ENCODE measurements at places on chromosomes 3 and 15. TPM values are rescaled to one million over a fixed set of nuclear protein-coding genes. Genes with fewer than 3 reads are reported as not detected.

Gene SPTSSB
- total RNA-seq: 8.3 TPM

Gene PBRM1
- total RNA-seq: 157 TPM

Gene ISLR
- 41.0 TPM for total RNA-seq

Gene KLHL6
- 1.3 TPM for total RNA-seq

Gene IL17RB
- 14.2 TPM for total RNA-seq

Gene FSIP1
- 6.1 TPM for total RNA-seq

Gene QARS1
- total RNA-seq: 150 TPM

Gene FGF7
- total RNA-seq: 0.45 TPM

Gene KBTBD13
- total RNA-seq: not detected

Gene SIDT1
- 37.4 TPM for total RNA-seq

- DNase-seq: no peak
Measured at GRCh38 chr3:186821429-186822387, 15.4 kb upstream of the RFC4 start.

DNA sequence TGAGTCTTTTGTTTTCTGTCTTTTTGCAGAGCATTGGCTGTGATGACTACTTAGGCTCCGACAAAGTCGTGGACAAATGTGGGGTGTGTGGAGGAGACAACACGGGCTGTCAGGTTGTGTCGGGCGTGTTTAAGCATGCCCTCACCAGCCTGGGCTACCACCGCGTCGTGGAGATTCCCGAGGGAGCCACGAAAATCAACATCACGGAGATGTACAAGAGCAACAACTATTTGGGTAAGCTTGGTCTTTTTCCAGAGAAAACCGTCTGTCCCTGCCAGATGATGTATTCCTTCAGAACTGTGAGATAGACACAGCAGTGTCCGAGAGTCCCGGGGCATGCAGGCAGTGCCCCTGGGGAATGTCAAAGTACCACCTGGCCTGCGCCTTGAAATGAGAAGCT is 149.9 kb upstream of the NR2E3 start:
- no peak for DNase-seq

- no peak for DNase-seq
Measured at GRCh38 chr3:130014526-130014925, 40.0 kb downstream of the TRH start.

- DNase-seq: no peak
Measured at GRCh38 chr15:87733541-87733941, 523.0 kb downstream of the NTRK3 start.

- no peak for DNase-seq
Measured at GRCh38 chr15:58561321-58561720, 129.5 kb downstream of the LIPC start.

- DNase-seq: no peak
Measured at GRCh38 chr3:94226078-94226477, 163.2 kb downstream of the NSUN3 start.

DNA sequence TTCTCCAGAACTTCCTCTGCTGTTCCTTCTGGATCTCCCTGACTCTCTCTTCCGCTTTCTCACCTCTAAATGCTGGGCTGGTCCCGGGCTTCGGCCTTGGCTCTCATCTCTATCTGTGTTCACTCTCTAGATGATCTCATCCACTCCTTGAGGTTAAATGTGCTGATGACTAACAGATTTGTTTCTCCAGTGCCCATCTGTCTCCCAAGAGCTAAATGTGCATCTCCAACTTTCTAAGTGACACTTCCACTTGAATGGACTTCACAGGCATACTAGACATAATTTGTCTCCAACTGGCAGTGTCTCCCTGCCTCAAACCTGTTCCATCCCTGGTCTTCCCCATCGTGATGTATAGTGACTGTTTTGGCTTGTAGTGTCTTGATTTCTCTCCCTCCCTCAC is 95.3 kb downstream of the ITPR1 start:
- DNase-seq: peak; percentile 9

GRCh38 chr3:177802151-177802900 is 605.0 kb upstream of the TBL1XR1 start:
- DNase-seq: no peak

GRCh38 chr3:141452045-141452444 is 34.8 kb upstream of the RASA2 start:
- peak; percentile 31 for DNase-seq

- no peak for DNase-seq
Measured at GRCh38 chr3:72728329-72728889, 119.8 kb downstream of the SHQ1 start.

DNA sequence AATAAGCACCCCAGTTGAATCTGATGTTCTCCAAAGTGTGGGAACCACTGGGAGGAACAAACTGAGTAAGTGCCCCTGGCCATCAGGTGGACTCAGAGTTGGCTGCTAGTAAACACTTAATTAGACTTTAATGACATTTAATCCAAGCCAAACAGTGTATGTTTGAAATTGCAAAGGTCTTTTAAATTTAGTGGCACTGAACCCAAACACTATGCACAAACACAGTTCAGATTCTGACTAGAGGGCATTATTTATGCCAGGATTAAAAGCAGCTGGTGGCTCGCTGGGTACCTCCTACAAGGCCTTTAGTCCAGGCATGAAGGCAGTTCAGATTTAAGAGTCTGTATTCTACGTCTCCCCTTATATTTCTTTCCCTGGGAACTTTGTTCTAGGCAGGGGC is 264.8 kb downstream of the CLSTN2 start:
- no peak for DNase-seq

- no peak for DNase-seq
Measured at GRCh38 chr3:43244694-43245093, 41.6 kb upstream of the SNRK start.

GRCh38 chr15:41955807-41956525 is 16.4 kb downstream of the EHD4 start:
- no peak for DNase-seq

- DNase-seq: no peak
Measured at GRCh38 chr3:147989344-147989743, 580.2 kb downstream of the ZIC1 start.

DNA sequence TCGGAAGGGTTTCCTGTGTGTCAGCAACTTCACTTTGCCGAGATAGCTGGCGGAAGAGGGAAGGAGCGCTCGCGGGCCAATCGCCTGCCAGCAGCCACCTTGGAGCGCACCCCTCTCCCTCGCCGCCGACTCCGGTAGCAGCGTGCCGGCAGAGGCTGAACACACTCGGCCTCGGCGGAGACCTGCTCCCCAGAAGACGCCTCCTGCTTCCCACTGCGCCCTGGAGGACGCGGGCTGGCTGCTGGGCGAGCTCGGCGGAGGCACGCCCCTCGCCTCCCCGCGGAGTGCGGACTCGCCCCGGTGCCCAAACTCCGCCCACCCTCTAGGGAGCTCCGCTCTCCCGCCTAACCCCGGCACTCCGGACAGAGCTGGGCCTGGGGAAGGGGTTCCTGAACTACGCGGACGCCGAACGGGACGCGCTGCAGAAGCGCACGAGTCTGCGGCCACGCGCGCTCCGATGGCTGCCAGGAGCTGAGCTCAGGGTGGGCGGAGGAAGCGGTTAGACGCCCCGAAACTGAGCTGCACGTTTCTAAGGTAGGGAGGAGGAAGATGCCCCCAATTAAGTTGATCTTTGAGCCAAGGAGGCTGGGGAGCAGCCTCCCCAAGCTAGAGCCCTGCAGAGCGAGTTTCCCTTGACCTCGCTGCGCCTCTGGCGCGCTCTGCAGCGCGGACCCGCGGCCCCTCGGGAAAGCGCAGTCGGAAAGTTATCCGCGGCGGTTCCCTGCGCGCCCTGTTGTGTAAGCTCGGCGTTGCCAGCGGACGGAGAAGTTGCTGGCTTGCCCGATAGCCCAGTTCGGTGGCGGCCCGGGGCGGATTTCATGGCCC is at the start of gene P2RY1:
Gene P2RY1 (plus strand): TSS at position 356 of the 825 bp plus-strand sequence. CDS start 652 bp downstream, outside the sequence.
- peak; percentile 6 for DNase-seq

GRCh38 chr3:126569390-126569975 is 10.8 kb upstream of the C3orf22 start:
- peak; percentile 70 for DNase-seq

- DNase-seq: no peak
Measured at GRCh38 chr3:195774917-195775316, 36.8 kb downstream of the MUC4 start.

- no peak for DNase-seq
Measured at GRCh38 chr15:70766597-70766996, 3.2 kb upstream of the UACA start.

GRCh38 chr15:34318277-34319079 is 19.1 kb downstream of the SLC12A6 start:
- no peak for DNase-seq

- no peak for DNase-seq
Measured at GRCh38 chr3:123076496-123077418, 9.9 kb downstream of the PDIA5 start.

DNA sequence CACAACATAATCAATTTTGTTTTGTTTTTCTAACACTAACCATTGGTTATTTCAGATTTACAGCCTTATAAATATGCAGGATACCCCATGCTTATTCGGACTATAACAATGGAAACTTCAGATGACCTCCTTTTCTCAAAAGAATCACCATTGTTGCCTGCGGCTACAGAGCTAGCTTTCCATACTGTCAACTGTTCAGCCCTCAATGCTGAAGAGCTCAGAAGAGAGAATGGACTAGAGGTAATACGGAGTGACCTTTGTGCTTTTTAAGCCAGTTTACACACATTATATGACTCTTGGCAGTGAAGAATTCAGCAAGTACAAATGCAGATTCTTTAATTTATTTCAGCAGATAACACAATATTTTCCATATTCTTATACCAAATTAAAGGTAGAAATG is 81.8 kb downstream of the DNAJC13 start:
- DNase-seq: no peak

- DNase-seq: no peak
Measured at GRCh38 chr15:78732634-78733033, 78.6 kb downstream of the ADAMTS7 start.

- DNase-seq: no peak
Measured at GRCh38 chr15:57259568-57260040, 116.7 kb upstream of the CGNL1 start.

DNA sequence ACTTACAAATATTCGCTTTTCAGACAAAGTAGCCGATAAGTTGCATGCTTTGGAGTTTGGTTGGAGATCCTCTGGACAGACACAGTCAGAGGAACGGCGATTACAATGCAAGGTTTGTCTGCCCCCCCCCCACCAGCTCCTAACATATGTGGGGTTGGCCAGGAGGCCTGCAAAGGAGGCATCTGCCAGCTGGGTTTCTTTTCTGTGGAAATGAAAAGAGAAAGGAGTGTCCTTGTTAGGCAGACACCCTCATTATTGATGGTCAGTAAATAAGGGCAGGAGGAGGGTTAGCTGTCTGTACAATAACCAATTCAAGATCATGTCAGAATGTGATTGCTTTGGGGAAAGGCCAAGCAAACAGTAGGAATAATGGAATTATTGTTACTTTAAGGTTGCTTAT is 49.1 kb downstream of the TLNRD1 start:
- DNase-seq: peak; percentile 51

DNA sequence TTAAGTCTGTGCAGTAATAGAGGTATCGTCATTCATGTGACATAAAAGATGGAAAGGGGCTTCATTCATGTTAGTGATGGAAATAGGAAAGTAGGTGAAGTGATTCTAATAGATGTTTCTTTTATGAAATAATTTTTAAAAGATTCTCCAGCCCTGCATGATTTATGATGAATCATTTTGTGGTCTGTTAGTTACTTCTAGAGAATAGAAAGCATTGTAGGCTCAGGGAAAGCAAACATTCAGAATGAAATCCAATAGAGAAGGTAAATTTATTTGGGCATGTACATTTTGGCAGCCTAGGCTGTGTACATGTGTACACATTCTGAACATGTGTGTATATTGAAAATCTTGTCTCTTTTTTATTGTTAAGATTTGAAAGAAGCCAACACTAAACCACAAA is 23.1 kb downstream of the PPARG start:
- no peak for DNase-seq

DNA sequence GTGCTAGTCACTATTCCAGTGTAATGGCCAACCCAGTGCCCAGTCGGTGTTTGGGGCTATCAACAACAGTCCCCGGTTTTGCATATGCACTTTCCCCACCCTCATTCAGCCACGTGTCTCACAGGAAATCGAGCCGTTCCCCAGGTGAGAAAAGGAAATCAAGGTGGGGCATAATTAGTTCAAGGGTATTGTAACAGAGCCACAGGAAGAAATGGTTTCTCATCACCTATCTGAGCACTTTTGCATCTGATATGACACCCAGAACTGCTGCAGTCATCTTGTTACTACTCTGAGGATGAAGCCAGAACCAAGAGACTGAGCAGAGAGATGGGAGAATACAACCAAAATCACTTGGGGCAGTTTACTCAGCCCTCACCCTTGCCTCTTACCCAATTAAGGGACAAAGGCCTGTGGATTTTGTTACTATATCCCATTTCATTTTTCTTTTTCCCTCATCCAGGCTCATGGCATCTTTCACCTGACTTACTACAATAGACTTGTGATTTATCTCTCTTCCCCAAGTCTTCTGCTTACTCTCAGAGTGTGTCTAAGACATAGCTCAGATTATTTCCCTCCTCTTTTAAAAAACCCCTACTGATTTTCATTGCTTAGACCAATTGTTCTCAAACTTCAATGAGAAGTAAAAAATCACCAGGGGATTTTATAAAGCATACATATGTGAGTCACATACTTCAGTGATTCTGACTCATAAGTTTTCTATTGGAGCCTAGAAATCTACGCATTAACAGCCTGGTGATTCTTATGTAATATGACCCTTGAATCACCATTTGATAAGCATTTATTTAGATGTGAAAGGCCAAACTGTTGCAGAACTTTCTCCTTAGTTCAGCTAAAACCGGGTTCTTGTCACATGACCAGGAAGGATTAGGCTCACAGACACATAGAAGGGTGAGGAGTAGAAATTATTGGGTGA is 40.5 kb downstream of the TRAT1 start:
- DNase-seq: no peak

All from cerebellum (tissue), 4 donors.